NK-92 treated with Interleukin-12 subunit alpha and Interleukin-12 subunit beta, amount 100 ng/mL, for 24 hours (cell line): ENCODE measurements at places on chromosomes 2 and 18.

GRCh38 chr2:99106913-99107312 is 34.6 kb upstream of the C2orf15 start:
- DNase-seq, result no peak

GRCh38 chr2:179805001-179805400 is 56.4 kb downstream of the ZNF385B start:
- no peak for DNase-seq

GRCh38 chr2:367246-367645 is 79.4 kb upstream of the ALKAL2 start:
- DNase-seq, result no peak

- DNase-seq, result no peak
These were observed 49.6 kb upstream of the PXDN start for GRCh38 chr2:1793868-1794445.

DNA sequence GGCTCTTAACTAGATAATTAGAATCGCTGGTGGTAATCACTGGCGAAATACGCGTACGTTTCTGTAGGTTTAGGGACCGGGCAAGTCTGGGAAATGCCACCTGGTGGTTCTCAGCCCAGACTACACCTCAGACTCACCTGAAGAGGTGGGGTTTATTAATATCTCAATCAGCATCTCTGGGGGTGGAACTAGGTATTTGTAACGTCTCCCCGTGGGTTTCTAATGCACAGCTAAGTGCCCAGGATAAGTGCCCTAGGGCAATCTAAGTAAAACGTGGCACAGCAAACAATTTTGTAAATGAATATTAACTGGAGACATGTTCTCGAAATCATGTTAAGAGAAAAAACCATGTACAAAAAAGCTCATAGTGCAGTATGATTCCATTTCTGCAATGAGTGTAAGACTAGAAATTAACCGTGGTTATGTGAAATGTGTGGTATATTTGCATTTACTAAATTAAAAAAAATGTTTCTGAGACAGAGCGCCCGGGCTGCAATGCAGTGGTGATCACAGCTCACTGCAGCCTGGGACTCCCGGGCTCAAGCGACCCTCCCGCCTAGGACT is 760 bp upstream of the CNOT11 start:
- DNase-seq, result no peak

GRCh38 chr2:170819680-170820664 is 3.3 kb downstream of the GAD1 start:
- DNase-seq, result no peak

- no peak for DNase-seq
These were observed 75.2 kb upstream of the CD302 start for GRCh38 chr2:159873258-159873657.

DNA sequence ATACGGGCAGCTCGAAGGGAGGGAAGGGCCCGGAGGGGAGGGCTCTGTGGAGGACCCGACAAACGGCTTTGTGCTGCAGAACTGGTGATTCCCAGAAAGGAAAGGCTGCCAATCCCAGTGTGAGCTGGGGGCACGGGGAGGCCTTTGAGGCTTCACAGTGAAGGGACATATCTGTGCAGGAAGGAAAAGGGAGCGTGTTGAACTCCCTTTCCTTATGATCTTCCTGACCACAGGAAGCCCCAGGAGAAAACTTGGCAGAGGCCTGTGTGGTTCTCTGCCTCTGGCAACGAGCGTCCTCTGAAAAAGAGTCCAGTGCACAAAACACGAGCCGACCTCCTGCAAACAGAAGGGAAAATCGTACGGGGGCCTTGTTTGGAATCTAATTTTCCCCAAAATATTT is 683.5 kb upstream of the SALL3 start:
- DNase-seq, result no peak

DNA sequence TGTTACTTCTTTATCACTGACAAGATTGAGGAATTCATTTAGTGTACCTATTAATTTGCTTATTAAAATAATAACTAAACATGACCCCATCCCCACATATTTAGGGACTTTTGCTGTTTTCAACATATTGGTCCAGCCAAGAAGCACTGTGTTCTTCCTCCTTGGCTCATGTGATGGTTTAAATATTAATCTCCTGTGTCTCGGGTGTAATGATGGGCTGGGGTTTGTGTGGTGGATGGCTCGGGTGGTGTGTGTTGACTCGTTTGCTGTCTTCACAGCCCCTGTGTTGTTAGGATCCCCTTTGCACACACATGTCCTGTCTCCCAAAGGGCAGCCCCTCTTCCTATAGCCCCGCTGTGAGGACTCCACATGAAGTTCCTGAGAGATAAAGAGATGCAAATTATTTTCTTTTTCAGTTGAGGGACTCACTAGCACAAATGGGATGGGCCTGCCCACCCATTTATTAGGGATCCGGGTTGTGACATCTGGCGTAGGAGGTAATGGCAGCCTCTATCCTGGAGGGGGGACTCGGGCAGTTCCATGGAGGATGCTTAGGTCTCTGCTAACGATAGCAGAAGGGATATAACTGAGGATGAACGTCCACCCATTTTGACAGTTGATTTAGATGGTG is 53.4 kb downstream of the FHOD3 start:
- no peak for DNase-seq

- no peak for DNase-seq
These were observed 176.3 kb downstream of the SEPTIN10 start for GRCh38 chr2:109437325-109438090.

DNA sequence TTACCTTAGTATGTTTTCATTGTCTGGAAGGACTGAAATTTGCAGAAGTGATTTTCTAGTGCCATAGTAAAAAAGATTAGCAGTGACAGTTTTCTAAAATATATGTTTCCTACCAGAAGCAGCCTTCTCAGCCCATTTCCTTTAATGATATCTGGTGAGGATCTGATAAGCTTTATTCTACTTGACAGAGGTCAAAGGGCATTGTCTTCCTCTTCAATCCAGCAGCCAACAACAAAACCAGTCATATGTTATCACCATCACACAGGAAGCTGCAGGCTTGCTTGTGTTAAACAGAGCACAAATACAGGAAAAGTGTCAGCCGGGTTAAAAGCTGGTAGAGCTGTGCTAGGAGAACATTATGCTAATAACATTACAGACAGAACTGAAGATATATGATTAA is 35.6 kb upstream of the ZSWIM2 start:
- no peak for DNase-seq
